ENCODE measurements at places on chromosomes 13 and 19. TPM values are rescaled to one million over a fixed set of nuclear protein-coding genes. Genes with fewer than 3 reads are reported as not detected.

Gene PSG7
- not detected for polyA plus RNA-seq

Gene OLFM4
- polyA plus RNA-seq, result not detected

Gene RNF17
- not detected for polyA plus RNA-seq

Gene LILRB5
- polyA plus RNA-seq, result not detected

Gene ZNF850
- 0.47 TPM for polyA plus RNA-seq

Gene SLITRK1
- not detected for polyA plus RNA-seq

Gene TMEM86B
- 0.49 TPM for polyA plus RNA-seq
